ENCODE measurements at places on chromosomes 3 and 15. TPM values are rescaled to one million over a fixed set of nuclear protein-coding genes. Genes with fewer than 3 reads are reported as not detected.

SOX14 gene
- not detected for polyA plus RNA-seq

ECE2 gene
- 0.44 TPM for polyA plus RNA-seq

ADAMTS17 gene
- polyA plus RNA-seq = 0.89 TPM

FRMD4B gene
- polyA plus RNA-seq = 2.0 TPM

SLCO2A1 gene
- 2.3 TPM for polyA plus RNA-seq

SCAANT1 gene
- polyA plus RNA-seq = not detected

Data from H1 (cell line).